ENCODE measurements at places on chromosomes 4 and X. TPM values are rescaled to one million over a fixed set of nuclear protein-coding genes. Genes with fewer than 3 reads are reported as not detected.

BTC gene
- total RNA-seq: not detected

CT83 gene
- total RNA-seq: not detected

FAM241A gene
- 0.74 TPM for total RNA-seq

MAGEA3 gene
- not detected for total RNA-seq

PNPLA4 gene
- total RNA-seq: 1.9 TPM

CT47B1 gene
- total RNA-seq: not detected

FGFBP1 gene
- not detected for total RNA-seq

DNA sequence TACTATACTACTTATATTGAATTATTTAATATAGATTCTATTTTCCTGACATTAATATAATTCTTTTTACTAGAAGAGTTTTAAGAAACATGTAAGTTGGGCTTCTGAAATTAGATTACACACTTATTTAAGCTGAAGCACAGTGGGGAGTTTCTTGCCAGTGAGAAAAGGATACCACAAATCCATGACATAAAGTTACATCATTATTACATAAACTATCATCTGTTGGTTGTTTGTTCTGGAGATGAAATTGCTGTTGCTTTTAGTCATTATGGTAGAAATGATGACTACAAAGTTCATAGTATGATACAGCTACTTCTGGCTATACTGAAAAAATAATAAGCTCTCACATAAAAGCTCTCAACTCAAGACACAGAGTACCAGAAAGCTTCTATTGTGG, 880.4 kb downstream of the PCDH18 start:
- no peak overlapping the region for H3K4me3 ChIP-seq
- no peaks in the 10 kb centered on the region for H3K27me3 ChIP-seq
- H3K27ac ChIP-seq: no peak overlapping the region
- H3K4me1 ChIP-seq: no peaks in the 10 kb centered on the region

GRCh38 chr4:169940460-169940859, 85.7 kb downstream of the MFAP3L start:
- DNase-seq: no peak
- H3K27ac ChIP-seq: no peak overlapping the region
- H3K36me3 ChIP-seq: no peaks in the 10 kb centered on the region

GRCh38 chr4:27684610-27685011, 824.0 kb downstream of the STIM2 start:
- H3K27me3 ChIP-seq: no peaks in the 10 kb centered on the region
- DNase-seq: no peak
- H3K27ac ChIP-seq: no peak overlapping the region

DNA sequence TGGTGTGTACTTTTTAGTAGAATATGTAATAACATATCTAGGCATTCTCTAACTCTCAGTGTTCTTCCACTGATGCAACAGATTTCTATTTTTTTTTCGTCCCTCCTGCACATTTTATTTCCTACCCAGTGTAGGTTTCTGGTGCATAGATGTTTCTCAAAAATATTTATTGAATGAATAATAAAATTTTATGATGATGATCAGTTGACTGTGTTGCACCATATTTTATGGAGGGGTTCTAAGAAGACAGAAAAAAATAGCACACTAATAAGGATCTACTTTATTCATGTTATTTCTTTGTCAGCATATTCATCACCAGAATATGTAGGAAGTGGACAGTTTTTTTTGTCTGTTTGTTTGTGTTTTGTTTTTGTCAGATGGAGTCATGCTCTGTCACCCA, 2529.3 kb downstream of the ARAP2 start:
- no peak for DNase-seq
- no peak overlapping the region for H3K27ac ChIP-seq
- no peaks in the 10 kb centered on the region for H3K27me3 ChIP-seq
- no peaks in the 10 kb centered on the region for H3K4me1 ChIP-seq

- no peak overlapping the region for H3K27ac ChIP-seq
- no peak overlapping the region for H3K4me3 ChIP-seq
- H3K36me3 ChIP-seq: no peaks in the 10 kb centered on the region
- no peaks in the 10 kb centered on the region for H3K27me3 ChIP-seq
- DNase-seq: no peak
- peaks cover 9% of the 10 kb centered on the region for H3K4me1 ChIP-seq
Measured at GRCh38 chrX:9644335-9644734, 121.3 kb downstream of the GPR143 start.

DNA sequence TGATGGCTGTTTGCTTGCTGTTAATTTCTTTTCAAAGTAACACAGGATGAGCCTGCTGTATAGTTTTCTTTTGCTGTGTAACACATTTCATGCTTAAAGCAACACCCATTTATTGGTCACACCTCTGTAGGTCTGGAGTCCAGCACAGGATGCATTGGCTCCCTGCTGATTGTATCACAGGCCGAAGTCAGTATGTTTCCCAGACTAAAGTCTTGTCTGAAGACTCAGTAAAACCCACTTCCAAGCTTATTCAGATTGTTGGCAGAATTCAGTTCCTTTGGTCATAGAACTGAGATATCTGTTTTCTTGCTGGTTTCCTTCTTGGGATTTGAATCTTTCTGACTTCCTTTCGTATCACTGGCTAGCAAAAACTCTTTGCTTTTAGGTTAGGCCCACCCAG, 54.3 kb downstream of the LRP2BP start:
- no peaks in the 10 kb centered on the region for H3K27me3 ChIP-seq
- no peak overlapping the region for H3K27ac ChIP-seq
- H3K4me3 ChIP-seq: no peak overlapping the region
- H3K36me3 ChIP-seq: peaks cover 4% of the 10 kb centered on the region

- H3K4me1 ChIP-seq: no peaks in the 10 kb centered on the region
- no peaks in the 10 kb centered on the region for H3K36me3 ChIP-seq
- H3K4me3 ChIP-seq: no peak overlapping the region
Measured at GRCh38 chr4:56828784-56829535, 7.5 kb upstream of the SPINK2 start.

DNA sequence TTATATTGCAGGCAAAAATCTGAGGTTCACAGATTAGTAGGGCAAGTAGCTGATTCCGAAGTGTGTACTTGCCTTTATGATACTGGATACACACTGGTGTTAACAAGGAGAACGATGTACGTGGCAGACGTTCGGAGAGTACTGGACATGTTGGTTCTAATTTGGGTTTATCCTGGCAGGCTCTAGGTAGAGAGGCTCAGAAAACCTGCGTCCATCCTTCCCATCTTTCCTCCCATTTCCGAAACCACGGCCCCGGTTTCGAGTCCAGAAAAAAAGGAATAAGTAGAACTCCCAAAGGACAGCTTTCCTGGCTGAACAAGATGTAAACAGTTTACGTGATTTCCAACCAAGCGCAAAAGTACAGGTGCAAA, 351 bp upstream of the SLC30A9 start:
- no peaks in the 10 kb centered on the region for H3K27me3 ChIP-seq
- no peak for DNase-seq
- H3K4me1 ChIP-seq: peaks cover 22% of the 10 kb centered on the region
- peak overlapping the region; percentile 77 for H3K27ac ChIP-seq
- H3K36me3 ChIP-seq: no peaks in the 10 kb centered on the region

GRCh38 chr4:1988327-1988724, 20.4 kb downstream of the NELFA start:
- H3K4me1 ChIP-seq: no peaks in the 10 kb centered on the region
- no peak overlapping the region for H3K4me3 ChIP-seq
- H3K27ac ChIP-seq: no peak overlapping the region
- H3K27me3 ChIP-seq: no peaks in the 10 kb centered on the region
- peaks cover 76% of the 10 kb centered on the region for H3K36me3 ChIP-seq

GRCh38 chr4:187070158-187070557, 346.5 kb upstream of the FAT1 start:
- H3K27me3 ChIP-seq: no peaks in the 10 kb centered on the region
- H3K36me3 ChIP-seq: no peaks in the 10 kb centered on the region
- DNase-seq: no peak
- no peak overlapping the region for H3K4me3 ChIP-seq
- no peak overlapping the region for H3K27ac ChIP-seq

DNA sequence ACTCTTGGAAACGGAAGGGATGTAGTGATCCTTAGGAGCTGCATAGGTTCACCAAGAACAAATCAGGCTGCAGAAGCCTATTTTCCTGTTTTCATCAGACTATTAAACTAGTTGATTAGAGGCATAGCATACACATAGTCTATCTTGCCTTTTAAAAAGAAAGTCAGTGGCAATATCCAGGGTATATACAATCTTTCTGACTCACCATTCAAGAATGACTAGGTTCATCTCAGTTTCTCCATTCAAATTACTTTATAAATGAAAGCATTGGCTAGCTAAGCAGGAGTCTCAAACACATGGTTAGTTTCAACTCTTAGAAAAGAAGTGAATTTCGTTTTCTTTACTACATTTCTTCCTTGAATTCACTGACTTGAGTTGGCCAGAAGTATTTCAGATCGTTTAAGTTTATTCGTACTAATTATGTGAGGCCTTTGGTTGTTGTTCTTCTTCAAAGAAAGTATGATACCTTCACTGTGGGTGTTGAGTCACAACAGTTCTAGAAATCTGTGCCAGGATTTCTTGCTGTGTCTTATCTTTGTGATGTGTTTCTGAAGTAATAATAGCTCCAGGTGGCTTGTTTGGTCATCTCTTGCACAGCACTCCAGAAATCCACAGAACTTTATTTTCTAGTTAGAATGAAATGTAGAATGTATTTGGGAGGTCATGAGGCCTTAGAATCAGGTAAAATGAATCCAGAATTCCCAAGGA, 88.2 kb downstream of the AWAT2 start:
- H3K4me3 ChIP-seq: no peak overlapping the region
- H3K36me3 ChIP-seq: no peaks in the 10 kb centered on the region
- H3K27me3 ChIP-seq: no peaks in the 10 kb centered on the region
- H3K27ac ChIP-seq: no peak overlapping the region

GRCh38 chrX:145393702-145394235, 146.5 kb downstream of the SPANXN1 start:
- no peak for DNase-seq
- H3K27me3 ChIP-seq: no peaks in the 10 kb centered on the region
- no peaks in the 10 kb centered on the region for H3K36me3 ChIP-seq
- H3K4me1 ChIP-seq: no peaks in the 10 kb centered on the region

DNA sequence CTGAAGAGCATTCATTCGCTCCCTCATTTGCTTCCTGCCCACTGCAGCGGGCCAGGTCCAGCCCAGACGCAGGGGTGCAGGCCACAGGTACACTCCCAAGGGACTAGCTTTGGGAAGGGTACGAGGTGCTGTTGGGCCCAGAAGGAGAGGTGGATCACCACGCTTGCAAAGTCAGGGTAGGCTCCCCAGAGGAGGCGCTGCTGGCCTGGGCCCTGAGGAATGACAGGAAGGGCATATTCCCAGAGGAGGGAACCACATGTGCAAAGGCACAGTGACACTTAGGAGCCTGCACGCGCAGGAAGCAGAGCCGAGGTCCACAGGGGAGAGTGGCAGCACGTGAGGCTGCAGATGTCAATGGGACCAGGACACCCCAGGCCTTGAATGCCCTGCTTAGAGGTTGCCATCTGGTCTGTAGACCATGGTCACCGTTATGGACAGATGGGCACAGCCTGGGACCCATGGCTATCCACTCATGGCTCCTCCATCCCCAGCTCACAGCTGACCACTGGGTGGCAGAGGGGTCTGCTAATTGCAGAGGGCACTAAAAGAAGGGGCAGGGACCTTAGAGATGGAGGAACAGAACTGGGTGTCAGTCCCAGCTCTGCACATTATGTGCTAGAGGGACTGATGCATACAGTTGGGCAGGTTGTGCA, 7.9 kb downstream of the HTRA3 start:
- no peak overlapping the region for H3K27ac ChIP-seq
- H3K36me3 ChIP-seq: no peaks in the 10 kb centered on the region
- no peak overlapping the region for H3K4me3 ChIP-seq

DNA sequence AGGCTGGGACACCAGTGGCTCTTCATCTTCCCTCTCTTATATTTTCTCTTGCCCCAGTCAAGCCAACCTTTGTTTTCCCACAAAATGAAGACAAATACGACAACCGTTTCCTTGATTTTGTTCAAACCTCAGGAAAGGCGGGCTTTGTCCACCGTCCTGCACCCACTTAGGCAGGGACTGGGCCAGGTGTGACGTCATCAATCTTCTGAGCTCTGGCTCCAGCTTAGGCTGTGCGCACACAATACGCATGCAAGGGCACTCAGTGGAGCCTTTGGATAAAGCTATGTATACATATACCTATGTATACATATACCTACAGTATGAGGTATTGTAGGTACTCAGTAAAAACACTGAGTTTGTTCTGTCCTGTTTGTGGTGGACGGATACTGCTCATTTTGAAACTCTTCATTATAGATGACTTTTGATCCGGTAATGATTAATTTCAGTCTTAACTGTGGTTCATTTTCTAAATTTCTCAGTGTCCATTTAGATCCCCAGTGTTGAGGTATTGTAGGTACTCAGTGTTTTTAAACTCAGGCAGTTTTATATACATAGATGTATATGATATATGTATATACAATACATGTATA, 194.9 kb downstream of the MGST2 start:
- no peaks in the 10 kb centered on the region for H3K27me3 ChIP-seq
- H3K4me1 ChIP-seq: no peaks in the 10 kb centered on the region
- no peak overlapping the region for H3K27ac ChIP-seq

DNA sequence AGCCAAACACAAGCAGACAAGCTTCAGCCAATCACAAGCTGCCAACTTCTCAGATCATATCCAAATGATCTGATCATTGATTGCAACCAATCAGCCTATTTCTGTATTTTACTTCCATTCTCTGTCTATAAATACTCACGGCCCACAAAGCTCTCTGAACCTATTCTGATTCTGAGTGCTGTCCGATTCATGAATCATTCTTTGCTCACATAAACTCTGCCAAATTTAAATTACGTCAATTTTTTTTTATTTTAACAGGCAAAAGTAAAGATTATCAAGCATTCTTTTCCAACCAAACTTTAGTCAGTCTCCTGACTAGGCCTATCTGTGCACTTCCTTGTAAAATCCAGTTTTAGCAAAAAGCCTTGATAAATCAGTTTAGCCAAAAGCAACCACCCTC, 1.8 kb upstream of the TCEANC start:
- H3K36me3 ChIP-seq: peaks cover 11% of the 10 kb centered on the region
- no peak overlapping the region for H3K4me3 ChIP-seq
- H3K27ac ChIP-seq: no peak overlapping the region
- DNase-seq: no peak
- peaks cover 9% of the 10 kb centered on the region for H3K4me1 ChIP-seq

- no peak overlapping the region for H3K27ac ChIP-seq
- no peak overlapping the region for H3K4me3 ChIP-seq
- H3K36me3 ChIP-seq: no peaks in the 10 kb centered on the region
- H3K4me1 ChIP-seq: peaks cover 6% of the 10 kb centered on the region
- H3K27me3 ChIP-seq: no peaks in the 10 kb centered on the region
- DNase-seq: no peak
Measured at GRCh38 chrX:131845201-131845600, 177.9 kb upstream of the STK26 start.

- H3K27ac ChIP-seq: no peak overlapping the region
- no peaks in the 10 kb centered on the region for H3K4me1 ChIP-seq
- no peak overlapping the region for H3K4me3 ChIP-seq
Measured at GRCh38 chr4:123477711-123478209, 81.2 kb downstream of the SPRY1 start.

- H3K36me3 ChIP-seq: no peaks in the 10 kb centered on the region
- peak; percentile 56 for DNase-seq
- H3K4me1 ChIP-seq: peaks cover 11% of the 10 kb centered on the region
- H3K27me3 ChIP-seq: no peaks in the 10 kb centered on the region
- H3K4me3 ChIP-seq: peak overlapping the region; percentile 0
Measured at GRCh38 chr4:143358923-143359643, 22.4 kb downstream of the GAB1 start.
